Esophagus squamous epithelium (tissue), 5 donors: ENCODE measurements at places on chromosomes 6 and 20.

DNA sequence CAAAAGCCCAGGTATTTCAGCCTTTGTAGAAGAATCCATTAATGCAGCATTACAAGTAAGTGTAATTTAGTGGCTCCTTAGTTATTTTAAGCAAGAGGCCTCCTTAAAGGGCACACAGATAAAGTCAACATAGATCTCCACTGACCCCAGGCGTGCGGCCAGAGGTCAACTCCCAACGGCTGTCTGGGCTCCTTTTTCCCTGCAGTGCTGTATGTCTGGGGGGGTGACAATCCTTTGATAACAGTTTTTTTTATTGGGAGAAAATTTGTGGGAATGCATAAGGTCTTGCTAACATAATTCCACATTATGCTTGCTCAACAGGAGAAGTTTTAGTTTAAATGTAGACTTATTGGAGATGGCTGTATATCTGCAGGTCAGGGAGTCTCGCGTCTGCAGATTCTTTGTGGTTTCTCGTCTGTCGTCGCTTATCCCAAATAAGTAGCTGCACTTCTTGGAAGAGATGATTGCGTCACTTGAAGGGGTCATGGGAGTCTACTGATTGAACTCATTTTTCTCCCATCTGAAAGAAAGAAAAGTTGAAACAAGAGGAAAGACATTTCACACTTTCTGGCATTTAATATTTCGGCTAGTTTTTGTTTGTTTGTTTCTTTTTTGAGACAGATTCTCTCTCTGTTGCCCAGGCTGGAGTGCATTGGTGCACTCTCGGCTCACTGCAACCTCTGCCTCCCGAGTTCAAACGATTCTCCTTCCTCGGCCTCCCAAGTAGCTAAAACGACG is 151.7 kb upstream of the AKAP12 start:
- no peak for DNase-seq

GRCh38 chr6:31172973-31173384 is 2.5 kb upstream of the POU5F1 start:
- DNase-seq: no peak

DNA sequence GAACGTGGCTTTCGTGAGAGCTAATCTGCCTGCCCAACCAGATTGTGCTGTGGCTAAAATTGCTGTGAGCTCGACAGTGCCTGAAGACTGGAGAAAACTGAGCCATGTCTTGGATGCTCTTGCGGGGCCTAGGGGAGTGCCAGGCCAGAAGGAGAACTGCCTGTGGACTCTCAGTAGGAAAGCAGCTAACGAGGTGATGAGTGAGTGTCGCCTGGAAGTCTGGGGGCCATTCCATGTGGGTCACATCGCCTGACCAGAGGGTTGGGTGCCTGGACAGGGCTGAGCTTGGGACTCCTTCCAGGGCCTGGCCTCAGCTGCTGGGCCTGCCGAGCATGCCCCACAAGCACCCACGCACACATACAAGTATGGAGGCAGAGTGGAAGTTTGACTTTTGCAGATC is 166.5 kb downstream of the VEGFA start:
- DNase-seq: no peak

GRCh38 chr6:147366290-147366689 is 142.2 kb upstream of the SAMD5 start:
- DNase-seq: no peak
